ENCODE measurements at places on chromosomes 7 and 10. TPM values are rescaled to one million over a fixed set of nuclear protein-coding genes. Genes with fewer than 3 reads are reported as not detected.

- H3K4me1 ChIP-seq: peaks cover 34% of the 10 kb centered on the region
- H3K27me3 ChIP-seq: no peaks in the 10 kb centered on the region
- peaks cover 2% of the 10 kb centered on the region for H3K36me3 ChIP-seq
- H3K27ac ChIP-seq: no peak overlapping the region
- H3K4me3 ChIP-seq: no peak overlapping the region
- peak; percentile 28 for DNase-seq
Measured at GRCh38 chr7:36283711-36284130, 105.9 kb upstream of the ANLN start.

DNA sequence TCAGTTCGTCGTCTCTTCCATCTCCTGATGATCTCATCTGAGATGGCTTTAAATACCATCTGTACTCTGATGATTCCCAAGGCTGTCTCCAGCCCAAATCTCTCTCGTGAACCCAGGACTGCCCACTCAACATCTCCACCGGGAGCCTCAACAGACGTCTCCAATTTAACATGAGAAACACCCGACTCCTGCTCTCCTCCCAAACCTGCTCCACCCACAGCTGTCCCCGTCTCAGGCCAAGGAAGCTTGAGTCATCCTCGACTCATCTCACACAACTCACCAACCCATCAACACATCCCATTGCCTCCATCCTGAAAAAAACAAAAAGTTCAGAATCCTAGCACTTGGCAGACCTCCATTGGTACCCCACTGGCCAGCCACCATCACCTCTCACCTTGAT, 29.7 kb upstream of the CALN1 start:
- H3K36me3 ChIP-seq: no peaks in the 10 kb centered on the region
- no peak for DNase-seq
- no peak overlapping the region for H3K4me3 ChIP-seq
- H3K4me1 ChIP-seq: no peaks in the 10 kb centered on the region
- no peak overlapping the region for H3K27ac ChIP-seq

- no peak overlapping the region for H3K27ac ChIP-seq
- no peak overlapping the region for H3K4me3 ChIP-seq
- no peaks in the 10 kb centered on the region for H3K4me1 ChIP-seq
Measured at GRCh38 chr7:112497481-112497880, 16.7 kb downstream of the LSMEM1 start.

- H3K4me1 ChIP-seq: no peaks in the 10 kb centered on the region
- H3K36me3 ChIP-seq: no peaks in the 10 kb centered on the region
- no peak overlapping the region for H3K27ac ChIP-seq
- H3K4me3 ChIP-seq: no peak overlapping the region
- no peak for DNase-seq
Measured at GRCh38 chr7:70986297-70986696, 145.6 kb upstream of the GALNT17 start.

DNA sequence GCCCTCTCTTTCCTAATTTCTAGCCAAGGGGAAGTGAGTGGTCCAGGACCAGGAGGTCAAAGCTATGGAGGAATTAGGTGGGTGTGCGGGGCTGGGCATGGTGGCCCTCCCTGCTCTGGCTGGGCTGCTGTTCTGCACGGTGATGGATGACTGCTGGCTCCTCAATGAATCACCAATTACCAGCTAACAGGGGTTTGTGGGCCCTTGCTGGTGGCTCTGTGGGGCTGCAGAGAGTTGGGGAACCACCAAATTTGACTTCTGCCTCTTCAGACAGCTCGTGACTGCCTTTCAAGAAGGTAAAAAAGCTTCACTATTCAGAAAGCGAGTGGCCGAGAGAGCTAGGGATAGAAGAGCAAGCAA, 35.0 kb upstream of the HABP2 start:
- H3K27ac ChIP-seq: no peak overlapping the region
- H3K36me3 ChIP-seq: no peaks in the 10 kb centered on the region
- peaks cover 12% of the 10 kb centered on the region for H3K27me3 ChIP-seq
- no peak for DNase-seq
- no peak overlapping the region for H3K4me3 ChIP-seq
- H3K4me1 ChIP-seq: no peaks in the 10 kb centered on the region

DNA sequence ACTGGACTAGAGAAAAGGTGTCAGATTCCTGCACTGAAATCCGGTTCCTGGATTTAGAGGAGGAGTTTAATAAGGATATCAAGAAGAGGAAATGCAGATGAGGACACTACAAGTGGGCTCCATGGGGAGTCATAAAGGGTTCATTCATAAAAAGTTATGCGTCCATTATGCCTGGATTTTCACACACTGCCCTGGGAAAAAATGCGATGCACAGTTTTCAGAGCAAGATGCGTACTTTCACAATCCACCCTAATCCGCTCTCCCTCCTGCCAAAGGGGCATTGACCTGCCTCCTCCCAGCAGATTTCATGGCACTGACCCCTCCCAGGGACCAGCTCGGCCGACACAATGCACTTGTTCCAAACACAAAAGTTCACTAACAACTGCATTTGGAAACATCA, 42.2 kb upstream of the OPALIN start:
- H3K27me3 ChIP-seq: peaks cover 22% of the 10 kb centered on the region
- H3K27ac ChIP-seq: no peak overlapping the region
- DNase-seq: no peak
- H3K36me3 ChIP-seq: no peaks in the 10 kb centered on the region

GRCh38 chr7:29329686-29330085, 135.1 kb downstream of the CHN2 start:
- no peak overlapping the region for H3K27ac ChIP-seq
- H3K36me3 ChIP-seq: no peaks in the 10 kb centered on the region
- H3K4me3 ChIP-seq: no peak overlapping the region

DNA sequence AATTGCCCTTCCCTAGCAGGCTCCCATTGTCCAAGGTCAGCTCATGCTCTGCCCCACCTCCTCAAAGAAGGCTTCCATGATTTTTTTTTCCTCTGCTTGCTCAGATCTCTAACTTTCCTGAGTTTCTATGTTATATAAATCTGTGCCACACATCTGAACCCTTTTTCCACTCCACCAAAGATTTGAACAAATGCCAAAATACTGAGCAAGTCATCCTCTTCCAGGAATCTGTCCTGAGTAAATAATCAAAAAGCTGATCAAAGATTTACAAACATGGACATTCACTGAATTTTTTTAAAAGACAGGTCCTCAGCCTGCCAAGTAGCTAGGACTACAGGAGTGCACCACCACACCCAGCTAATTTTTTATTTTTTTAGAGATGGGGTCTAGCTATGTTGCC, 102.8 kb upstream of the ARID5B start:
- no peak overlapping the region for H3K4me3 ChIP-seq
- no peak for DNase-seq
- H3K4me1 ChIP-seq: no peaks in the 10 kb centered on the region
- H3K27me3 ChIP-seq: no peaks in the 10 kb centered on the region

GRCh38 chr7:2629746-2630681, 1.8 kb upstream of the TTYH3 start:
- DNase-seq: no peak
- H3K27me3 ChIP-seq: no peaks in the 10 kb centered on the region
- peaks cover 16% of the 10 kb centered on the region for H3K4me1 ChIP-seq
- no peak overlapping the region for H3K4me3 ChIP-seq
- no peak overlapping the region for H3K27ac ChIP-seq
- H3K36me3 ChIP-seq: no peaks in the 10 kb centered on the region

GRCh38 chr7:49840751-49841405, 67.4 kb downstream of the VWC2 start:
- no peak overlapping the region for H3K27ac ChIP-seq
- H3K4me3 ChIP-seq: no peak overlapping the region
- peaks cover 2% of the 10 kb centered on the region for H3K27me3 ChIP-seq
- no peak for DNase-seq
- H3K4me1 ChIP-seq: no peaks in the 10 kb centered on the region

DNA sequence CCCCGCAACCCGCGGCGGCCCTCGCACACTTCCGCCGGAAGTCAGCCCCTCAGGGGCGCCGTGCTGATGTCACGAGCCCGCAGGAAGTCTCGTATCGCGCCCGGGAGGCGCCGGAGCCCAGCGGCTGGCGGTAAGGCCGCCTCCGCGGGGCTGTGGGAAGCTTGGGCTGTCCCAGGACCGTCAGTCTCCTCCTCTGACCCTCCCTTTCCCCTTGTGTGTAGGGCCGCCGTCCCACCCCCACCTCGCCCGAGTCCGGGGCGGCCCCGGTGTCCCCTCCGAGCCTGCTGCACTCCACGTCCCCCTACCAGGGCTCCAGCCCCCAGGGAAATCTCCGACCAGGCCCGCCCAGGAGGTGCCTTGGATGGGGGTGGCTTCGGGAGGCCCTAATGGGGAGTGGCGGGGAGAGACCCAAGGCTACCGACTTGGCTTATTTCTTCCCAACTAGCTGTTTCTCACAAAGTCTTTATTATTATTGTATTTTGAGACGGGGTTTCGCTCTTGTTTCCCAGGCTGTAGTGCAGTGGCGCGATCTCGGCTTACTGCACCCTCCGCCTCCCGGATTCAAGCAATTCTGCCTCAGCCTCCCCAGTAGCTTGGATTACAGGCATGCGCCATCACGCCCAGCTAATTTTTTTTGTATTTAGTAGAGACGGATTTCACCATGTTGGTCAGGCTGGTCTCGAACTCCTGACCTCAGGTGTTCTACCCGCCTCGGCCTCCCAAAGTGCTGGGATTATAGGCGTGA, at the start of gene ZDHHC4:
Gene ZDHHC4, plus strand, starts transcription at position 86 of the 745 bp plus-strand sequence. CDS start 3,108 bp downstream, outside the sequence.
- H3K4me1 ChIP-seq: peaks cover 28% of the 10 kb centered on the region
- peak within 1 kb of the TSS; percentile 84 for H3K4me3 ChIP-seq

GRCh38 chr7:143426479-143427142, 16.6 kb upstream of the TAS2R60 start:
- H3K4me3 ChIP-seq: no peak overlapping the region
- H3K4me1 ChIP-seq: peaks cover 6% of the 10 kb centered on the region
- H3K27ac ChIP-seq: peak overlapping the region; percentile 52
- no peak for DNase-seq

NCF1 gene
- total RNA-seq: 2.4 TPM

WEE2 gene
- total RNA-seq: not detected

PLPP4 gene
- not detected for total RNA-seq

PLEKHS1 gene
- total RNA-seq: not detected

ZPBP gene
- total RNA-seq: 0.36 TPM

ACBD7 gene
- total RNA-seq: 1.6 TPM

BAIAP2L1 gene
- 2.3 TPM for total RNA-seq

SKIDA1 gene
- total RNA-seq: 0.36 TPM

Measured in activated CD8-positive, alpha-beta T cell treated with anti-CD3 and anti-CD28 coated beads for 36 hours (primary cell).